ENCODE measurements at places on chromosomes 7 and 10.

DNA sequence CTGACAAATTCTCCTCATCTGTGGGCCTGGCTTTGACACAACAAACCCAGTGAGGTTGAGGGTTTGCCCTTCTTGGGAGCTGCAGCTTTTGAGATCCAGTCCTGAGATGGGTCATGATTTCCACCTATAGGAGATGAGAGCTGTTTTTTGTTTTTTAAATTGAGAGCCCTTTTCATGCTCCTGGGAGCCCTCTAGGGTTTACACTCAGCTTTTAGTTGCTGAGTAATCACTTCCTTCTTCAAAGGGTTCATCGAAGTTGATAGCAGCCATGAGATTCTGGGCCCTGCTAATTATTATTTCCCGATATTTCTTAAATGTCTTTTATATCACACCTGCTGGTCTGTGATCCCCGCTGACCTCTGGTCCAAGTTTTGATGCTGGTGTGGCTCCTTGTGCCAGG lies 47.3 kb upstream of the VIPR2 start:
- DNase-seq = peak; percentile 3

DNA sequence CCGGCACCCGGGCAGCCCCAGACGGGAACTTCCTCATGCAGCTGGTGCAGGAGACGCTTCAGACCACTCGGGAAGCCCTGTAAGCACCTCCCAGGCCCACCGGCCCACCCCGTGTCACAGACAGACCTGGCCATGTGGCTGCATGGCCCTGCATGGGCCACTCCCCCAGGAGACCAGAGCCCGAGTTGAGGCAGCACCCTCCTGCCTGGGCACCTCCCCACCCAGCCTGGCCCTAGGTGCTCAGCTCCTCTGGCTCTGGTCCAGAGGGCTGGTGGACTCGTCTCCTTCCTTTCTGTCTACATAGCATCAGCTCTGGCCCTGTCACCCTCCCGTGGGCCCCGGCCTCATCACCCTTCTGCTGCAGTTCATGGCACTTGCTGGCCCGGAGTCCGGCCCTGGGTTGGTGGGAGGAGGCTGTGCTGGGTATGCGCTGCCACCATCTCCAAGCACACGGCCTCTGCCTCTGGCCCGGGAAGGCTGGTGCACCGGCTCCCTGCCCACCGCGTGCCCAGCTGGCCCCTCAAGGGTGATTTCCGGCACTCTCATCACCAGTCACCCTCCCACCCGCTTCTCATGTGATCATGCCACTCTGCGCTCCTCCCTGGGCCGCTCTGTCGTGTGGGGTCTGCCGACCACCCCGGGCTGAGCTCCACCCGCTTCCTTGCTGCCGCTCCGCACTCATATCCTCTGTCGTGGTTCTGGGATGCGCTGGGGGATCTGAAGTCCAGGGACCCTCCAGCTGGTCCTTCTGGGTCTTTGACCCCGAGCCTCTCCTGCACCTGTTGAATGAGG lies 53.1 kb upstream of the DPYSL4 start:
- DNase-seq = no peak

DNA sequence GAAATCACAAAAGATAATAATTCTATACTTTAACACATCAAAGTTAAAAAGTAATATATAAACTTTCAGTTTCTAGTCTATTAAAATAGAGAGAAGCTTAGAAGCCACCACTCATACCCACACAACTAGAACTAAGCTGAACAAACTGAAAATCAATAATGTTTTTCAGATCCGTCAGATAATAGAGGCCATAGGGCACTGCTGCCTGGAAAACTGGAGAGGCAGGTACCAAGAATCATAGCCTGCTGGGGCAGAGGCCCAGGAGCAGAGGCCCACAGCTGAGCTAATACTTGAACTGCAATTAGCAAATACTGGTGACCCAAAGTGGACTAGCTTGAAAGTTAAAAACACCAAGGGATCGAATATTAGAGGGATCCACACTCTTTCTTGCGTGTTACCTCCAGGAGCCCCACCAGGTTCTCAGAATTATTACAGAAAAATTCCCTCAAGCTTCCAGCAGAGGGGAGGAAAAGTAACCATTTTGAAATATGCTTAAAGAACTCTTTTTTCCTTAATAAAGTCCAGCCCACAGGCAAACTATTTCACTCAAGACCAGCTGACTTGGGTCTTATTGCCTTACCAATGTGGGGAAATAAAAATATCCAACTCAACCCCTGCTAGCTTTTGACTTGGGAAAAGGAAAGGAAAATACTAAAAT lies 774.1 kb upstream of the IGFBP3 start:
- DNase-seq = no peak

GRCh38 chr7:45689011-45689796 lies 115.0 kb downstream of the ADCY1 start:
- no peak for DNase-seq

- DNase-seq = no peak
These were observed 384.7 kb upstream of the FZD8 start for GRCh38 chr10:36026656-36027390.
